Lung microvascular endothelial cell (primary cell): ENCODE measurements at places on chromosomes 11 and 22. TPM values are rescaled to one million over a fixed set of nuclear protein-coding genes. Genes with fewer than 3 reads are reported as not detected.

MS4A15 gene
- total RNA-seq: not detected in 2 replicates

MCHR1 gene
- 0.22 TPM in 1 of 2 replicates, not detected in the other for total RNA-seq

PRG2 gene
- total RNA-seq: not detected in 2 replicates

ZBTB16 gene
- 10.0 and 22.0 TPM in 2 replicates for total RNA-seq

NAALADL1 gene
- total RNA-seq: 9.8 and 12.3 TPM in 2 replicates

MS4A12 gene
- not detected in 2 replicates for total RNA-seq

SLC1A2 gene
- not detected in 2 replicates for total RNA-seq

INS gene
- total RNA-seq: not detected in 2 replicates

TUB gene
- total RNA-seq: 0.60 and 0.65 TPM in 2 replicates

CD3E gene
- not detected in 2 replicates for total RNA-seq

P4HA3 gene
- 36.3 and 52.3 TPM in 2 replicates for total RNA-seq

UPB1 gene
- total RNA-seq: under 0.01 TPM in 1 of 2 replicates, not detected in the other

WNT7B gene
- not detected in 2 replicates for total RNA-seq

DNA sequence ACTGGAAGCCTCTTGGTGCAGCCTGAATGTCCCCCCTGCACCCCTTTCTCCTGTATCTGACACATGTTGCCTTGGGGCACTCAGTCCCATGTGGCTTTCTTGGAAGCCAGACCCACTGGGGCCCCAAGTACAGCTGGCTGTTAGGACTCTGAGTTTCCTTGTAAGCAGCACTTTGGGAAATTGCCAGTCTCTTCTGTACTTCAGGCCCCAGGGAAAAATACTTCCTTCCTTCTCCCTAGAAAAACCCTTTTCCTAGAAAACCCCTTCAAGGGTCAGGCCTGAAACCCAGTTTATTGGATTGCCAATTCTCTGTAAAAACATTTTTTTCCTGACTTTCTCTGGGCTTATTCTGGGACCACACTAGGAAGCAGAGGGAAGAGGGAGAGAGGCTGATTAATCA, 360.3 kb downstream of the TENM4 start:
- DNase-seq: no peak

GRCh38 chr22:42951093-42951710, 63.7 kb downstream of the PACSIN2 start:
- DNase-seq: no peak

DNA sequence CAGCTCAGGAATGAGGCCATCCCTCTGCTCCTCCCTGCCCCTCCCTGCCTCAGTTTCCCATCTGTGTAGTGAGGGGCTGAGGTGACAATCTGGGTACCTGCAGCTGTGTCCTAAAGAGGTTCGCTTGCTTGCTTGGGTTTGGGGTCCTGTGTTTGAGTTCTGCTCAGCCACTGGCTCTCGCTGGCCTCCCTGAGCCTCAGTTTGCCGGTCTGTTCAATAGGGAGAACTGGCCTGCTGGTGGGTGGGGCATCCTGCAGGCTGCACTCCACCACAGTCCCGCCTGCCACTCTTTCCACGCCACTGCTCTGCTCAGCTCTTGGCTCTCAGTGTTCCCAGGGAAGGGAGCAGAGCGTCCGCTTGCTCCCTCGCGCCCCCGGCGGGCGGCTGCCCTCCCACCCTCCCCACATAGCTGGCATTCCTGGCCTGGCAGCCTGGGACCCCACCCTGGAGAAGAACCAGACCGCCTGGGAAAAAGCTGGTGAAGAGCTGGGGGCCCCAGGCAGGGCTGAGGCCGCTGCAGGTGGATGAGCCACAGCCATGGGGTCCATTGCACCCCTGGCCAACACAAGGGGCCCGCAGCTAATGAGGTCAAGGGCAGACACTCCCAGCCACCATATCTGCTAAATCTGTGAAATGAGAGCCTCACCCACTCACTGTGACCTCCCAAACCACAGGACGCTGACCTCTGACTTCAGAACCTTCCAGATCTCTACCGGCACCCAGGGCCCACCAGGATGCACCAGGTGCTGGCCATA, 15.1 kb downstream of the WNT7B start:
- DNase-seq: no peak

- no peak for DNase-seq
These were observed 152.8 kb downstream of the TBC1D22A start for GRCh38 chr22:46914916-46915894.

DNA sequence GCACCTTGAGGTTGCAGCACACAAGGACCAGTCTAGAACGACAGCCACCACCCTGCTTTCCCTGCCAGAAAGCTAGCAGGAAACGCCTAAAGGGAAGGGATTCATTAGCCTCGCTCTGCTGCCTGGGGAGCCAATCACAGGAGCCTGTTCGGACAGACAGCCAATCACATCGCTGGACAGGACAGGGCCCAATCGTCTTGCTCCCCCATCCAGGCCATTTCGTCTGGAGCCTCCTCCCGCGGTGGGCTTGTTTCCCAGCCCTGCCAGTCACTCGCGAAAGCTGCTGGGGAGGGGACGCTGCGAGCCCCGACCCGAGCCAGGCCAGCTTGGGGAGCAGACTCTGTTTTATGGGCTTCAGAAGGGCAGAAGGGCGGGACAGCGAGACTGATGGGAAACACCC, 79.8 kb upstream of the NCAM1 start:
- DNase-seq: no peak

- no peak for DNase-seq
These were observed 30.1 kb downstream of the KCNC1 start for GRCh38 chr11:17764446-17765218.

DNA sequence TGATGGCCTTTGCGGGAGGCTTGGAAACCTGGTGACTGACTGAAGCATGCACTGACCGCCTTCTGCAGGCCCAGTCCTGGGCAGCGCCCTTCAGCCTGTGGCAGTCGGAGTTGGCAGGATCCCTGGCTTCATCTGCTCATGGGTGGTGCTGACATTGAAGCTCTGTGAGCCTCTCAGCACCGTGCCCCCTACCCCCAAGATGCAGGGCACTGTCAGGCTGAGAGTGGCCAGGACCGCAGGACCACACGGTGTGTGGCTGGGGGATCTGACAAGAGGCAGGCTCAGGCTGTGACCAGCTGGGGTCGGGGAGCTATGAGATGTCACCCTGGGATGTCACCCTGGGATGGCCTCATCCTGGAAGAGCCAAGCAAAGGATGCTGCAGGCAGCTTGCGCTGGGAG, 32.7 kb downstream of the TBC1D22A start:
- DNase-seq: no peak

DNA sequence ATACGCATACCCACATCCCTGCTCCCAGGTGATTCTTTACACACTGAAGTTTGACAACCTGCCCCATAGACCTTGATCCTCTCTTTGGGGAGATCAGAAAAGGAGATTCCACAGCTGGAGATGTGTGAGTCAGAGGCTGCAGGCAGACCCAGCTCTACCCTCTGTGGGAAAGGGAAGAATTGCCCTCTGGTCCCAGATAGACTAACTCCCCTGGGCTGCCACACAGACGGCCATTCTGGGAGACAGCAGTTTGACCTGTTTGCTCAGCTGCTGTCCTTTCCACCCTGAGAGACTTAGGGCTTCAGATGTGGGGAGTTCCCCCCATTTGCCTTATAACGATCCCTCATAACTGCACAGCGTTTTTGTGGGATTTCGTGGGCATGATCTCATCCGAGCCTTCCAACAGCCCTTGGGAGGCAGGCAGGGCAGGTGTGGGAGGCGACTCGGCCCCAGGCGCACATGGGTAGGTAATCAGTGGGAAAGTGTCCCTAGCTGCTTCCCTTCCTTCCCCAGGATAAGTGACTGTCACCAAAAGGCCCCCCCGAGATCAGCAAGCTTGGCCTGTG, 14.1 kb downstream of the FAM83F start:
- DNase-seq: no peak

- DNase-seq: no peak
These were observed 1635.2 kb downstream of the FAM181B start for GRCh38 chr11:81098471-81098870.

DNA sequence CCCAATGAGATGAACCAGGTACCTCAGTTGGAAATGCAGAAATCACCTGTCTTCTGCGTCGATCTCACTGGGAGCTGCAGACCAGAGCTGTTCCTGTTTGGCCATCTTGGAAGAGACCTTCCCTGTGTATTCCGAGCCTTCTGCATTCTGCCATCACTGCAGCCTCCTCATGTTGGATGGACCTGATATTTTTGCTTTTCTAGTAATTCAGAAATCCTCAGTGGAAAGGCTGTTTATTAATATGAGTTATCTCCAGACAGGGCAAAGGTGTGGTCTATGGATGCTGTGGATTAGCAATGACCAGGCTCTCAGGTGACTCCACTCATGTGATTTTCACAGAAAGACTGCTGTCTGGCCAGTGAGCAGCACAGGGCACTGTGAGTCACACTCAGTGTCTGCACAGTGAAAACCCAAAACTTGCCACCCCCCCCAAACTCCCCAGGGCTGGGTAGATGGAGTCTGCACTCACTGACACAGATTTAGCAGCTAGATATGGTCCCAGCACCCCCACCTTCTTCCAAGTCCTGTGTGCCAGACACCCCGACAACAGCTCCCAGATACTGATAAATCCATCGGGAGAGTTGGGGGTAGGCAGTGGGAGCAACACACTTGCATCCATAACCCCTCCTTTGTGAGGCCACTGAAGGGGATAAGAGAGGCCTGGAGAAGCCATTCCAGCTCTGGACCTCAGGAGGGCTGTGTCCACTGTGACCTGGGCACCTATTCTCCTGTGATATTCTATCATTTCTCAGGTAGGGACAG, 75.2 kb upstream of the TOP3B start:
- no peak for DNase-seq

DNA sequence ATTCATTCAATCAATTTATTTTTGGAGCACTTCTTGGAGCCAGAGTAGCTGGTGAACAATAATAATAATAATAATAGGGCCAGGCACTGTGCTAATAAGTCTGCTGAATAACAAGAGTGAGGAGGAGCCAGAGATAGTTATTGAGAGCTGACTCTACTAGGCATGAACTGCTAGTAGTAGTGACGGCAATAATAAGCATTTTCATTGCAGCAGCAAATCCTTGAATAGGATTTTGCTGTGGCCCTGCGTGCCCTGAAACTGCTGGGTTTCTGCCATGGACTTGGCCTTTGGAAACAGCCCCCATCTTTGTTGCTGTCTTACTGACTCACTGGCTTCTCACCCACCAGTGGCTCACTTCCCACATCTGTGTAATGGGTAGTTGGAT, 545.9 kb downstream of the MIAT start:
- DNase-seq: no peak

- no peak for DNase-seq
These were observed 441 bp downstream of the TCN2 start for GRCh38 chr22:30607300-30607930.

GRCh38 chr11:121341609-121342008, 49.0 kb downstream of the SC5D start:
- no peak for DNase-seq

- no peak for DNase-seq
These were observed 14.2 kb upstream of the ST14 start for GRCh38 chr11:130145311-130145812.

- no peak for DNase-seq
These were observed 58.7 kb upstream of the ATXN10 start for GRCh38 chr22:45612940-45613339.

GRCh38 chr11:57283231-57283990, 41.3 kb downstream of the TNKS1BP1 start:
- no peak for DNase-seq

DNA sequence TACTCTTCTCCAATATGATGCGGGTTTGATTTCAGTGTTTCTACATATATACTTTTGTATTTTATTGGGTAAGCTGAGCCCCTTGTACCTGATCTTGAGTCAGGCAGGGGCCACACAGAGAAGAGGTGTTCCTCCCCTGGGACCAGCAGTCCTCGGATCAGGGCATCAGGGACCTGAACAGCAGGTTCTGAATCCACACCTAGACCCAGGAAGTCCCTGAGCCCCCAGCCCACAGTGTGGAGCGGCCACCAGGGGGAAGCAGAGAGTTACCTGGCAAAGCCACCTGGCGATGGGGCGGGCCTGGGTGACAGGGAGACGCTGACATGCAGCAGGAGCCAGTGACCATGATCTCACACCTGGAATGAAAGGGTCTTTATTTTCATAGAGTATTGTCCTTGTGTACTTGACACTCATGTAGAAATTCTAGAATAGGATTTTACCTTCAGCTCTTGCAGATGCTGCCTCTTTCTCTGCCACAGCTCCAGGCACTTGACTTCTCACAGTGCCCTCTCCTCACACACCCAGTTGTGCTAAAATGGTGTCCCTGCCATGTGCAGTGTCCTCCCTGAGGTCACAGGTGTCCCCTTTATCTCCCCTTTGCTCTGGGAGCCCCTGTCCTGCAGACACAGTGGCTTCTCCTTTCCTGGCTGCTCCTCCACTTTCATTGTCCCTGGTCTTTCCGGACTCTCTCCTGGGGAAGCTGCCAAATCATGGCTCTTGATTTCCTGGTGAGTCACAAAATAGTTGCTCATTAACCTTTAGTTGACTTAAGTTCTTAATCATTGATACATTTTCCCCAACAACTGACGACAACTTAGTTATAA, 48.5 kb downstream of the GGTLC2 start:
- DNase-seq: peak; percentile 53

DNA sequence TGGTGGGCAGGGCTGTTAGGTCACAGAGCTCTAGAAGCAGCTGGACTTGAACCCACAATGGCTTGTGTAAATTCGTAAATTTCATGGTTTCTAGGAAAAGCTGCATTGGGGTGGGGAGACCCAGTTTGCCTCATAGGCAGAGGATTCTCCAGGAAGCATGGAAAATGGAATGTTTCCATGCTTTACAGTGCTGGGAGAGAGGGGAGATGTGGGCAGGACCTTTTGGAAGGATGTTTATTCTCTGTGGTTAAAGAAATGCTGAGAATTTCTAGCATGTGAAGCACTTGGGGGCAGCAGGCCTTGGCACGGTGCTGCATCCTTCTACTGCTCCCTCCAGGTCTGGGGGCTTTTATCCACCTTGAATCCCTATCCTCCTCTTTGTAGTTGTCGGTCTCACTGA, 46.3 kb downstream of the TRAF6 start:
- DNase-seq: no peak

DNA sequence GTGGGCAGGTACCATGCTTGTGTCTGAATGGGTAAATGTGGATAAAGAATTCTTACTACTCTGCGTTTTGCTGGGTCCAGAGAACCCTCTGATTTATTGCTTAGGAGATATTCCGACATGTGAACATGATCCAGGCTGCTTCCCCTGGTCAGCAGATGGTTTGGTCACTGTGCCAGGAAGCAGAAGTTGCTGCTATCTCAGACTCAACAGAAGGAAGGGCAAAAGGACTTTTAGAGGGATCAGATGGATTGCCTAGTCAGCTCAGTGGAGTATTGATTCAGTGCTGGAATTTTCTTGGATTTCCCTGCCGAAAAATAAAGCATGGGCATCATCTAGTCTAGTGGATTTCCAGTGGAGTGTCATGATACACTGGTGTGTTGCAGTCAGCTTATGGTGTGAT, 440.1 kb downstream of the NTM start:
- DNase-seq: no peak
